ENCODE measurements at places on chromosomes 5 and 9.

DNA sequence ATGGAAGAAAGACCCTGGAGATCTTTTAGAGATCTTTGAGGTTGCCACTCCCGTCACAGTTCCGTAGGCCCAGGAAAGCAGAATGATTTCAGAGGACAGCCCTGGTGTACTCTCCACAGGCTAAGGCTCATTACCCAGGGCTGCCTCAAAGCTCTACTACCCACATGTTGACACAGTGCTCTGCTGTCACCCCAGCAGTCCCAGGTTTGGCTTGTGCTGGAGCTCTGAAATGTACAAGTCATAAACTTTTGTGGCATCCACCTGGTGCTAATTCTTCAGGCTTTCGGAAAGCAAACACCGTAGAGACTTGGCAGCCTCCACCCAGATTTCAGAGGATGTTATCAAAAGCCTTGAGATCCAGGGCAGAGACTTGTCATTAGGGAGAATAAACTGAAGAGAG, 136.5 kb downstream of the MTRR start:
- no peak for DNase-seq

DNA sequence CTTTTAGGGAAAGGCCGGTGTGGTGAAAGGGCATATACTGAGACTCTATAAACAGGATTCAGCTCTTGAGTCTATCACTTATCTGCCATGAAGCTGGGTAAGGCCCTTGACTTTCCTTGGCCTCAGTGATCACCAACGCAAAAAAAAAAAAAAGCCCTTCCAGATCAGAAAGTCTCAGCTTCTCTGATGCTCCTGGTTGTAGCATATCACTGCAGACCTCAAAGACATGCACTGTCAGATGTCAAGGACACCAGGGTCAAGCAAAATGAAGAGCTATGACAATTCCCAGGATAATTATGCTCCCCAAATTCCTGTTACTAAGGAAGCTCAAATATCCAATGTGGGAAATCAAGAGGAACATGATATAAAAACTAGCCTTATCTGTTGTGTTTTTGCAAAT, 68.3 kb upstream of the IFNE start:
- DNase-seq = no peak

GRCh38 chr9:129491487-129491855, 129.4 kb downstream of the C9orf50 start:
- DNase-seq = no peak

DNA sequence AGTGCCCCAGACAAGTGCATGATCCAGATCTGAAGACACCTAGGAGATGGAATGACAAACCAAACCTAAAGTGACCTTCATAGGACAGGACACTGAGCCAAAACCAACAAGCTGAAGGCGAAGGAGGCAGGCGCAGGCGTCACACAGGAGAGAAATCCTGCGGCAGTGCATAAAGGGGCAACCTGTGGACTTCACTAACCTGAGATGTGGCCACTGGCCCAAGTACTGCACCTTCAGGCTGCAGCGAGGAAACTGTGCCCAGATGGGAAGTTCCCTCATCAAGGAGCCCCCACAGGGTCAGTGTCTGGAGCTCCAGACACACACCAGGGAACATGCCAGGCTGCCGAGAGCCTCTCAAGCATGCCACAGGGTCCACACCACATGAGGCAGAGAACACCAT, 3.7 kb downstream of the IPPK start:
- DNase-seq = no peak

- no peak for DNase-seq
Measured at GRCh38 chr9:137836831-137837241, 40.7 kb upstream of the CACNA1B start.

- no peak for DNase-seq
Measured at GRCh38 chr9:27433631-27434325, 90.3 kb upstream of the IFNK start.

DNA sequence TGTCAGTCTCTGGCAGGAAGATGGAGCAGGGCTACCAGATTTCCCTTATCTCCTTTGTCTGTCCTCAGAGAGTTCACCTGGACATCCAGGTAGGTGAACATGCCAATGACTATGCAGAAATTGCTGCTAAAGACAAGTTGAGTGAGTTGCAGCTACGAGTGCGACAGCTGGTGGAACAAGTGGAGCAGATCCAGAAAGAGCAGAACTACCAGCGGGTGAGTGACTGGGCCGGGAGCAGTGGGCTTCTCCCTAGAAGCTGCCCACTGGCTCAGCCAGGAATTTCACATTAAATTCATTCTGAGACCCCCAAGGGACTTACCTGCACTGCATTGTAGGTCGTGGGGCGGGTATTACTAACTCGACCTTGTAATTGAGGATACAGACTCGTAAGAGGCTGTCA, 2.1 kb downstream of the TMED9 start:
- no peak for DNase-seq

GRCh38 chr9:15182101-15182551, 124.9 kb downstream of the TTC39B start:
- DNase-seq = no peak

- DNase-seq = no peak
Measured at GRCh38 chr9:6782345-6782744, 24.6 kb downstream of the KDM4C start.

DNA sequence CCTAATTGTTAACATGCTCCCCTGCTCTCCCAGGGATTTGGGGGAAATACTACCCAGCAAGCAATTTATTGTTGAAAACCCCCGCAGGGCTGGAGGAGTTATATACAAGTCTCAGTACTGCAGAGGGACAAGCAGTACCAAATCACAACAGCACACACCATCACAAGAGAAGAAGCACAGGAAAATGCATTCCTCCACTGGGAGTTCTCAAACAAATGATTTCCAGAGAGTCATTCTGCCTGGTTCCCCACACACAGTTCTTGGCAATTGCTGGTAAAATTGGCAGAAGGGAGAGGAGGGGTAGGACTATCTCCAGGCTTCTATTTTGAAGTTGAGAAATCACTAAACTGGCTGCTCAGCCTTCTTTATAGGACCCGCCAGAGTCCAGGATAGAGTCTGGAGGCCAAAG, 16.8 kb downstream of the SIL1 start:
- DNase-seq = no peak
